ENCODE measurements at places on chromosomes 7 and 10.

GRCh38 chr7:151176401-151176800 lies 8.9 kb upstream of the GBX1 start:
- no peak for DNase-seq

- no peak for DNase-seq
Measured at GRCh38 chr7:138246428-138246827, 170.2 kb downstream of the AKR1D1 start.

GRCh38 chr7:98194186-98194585 lies 17.1 kb upstream of the BHLHA15 start:
- no peak for DNase-seq

DNA sequence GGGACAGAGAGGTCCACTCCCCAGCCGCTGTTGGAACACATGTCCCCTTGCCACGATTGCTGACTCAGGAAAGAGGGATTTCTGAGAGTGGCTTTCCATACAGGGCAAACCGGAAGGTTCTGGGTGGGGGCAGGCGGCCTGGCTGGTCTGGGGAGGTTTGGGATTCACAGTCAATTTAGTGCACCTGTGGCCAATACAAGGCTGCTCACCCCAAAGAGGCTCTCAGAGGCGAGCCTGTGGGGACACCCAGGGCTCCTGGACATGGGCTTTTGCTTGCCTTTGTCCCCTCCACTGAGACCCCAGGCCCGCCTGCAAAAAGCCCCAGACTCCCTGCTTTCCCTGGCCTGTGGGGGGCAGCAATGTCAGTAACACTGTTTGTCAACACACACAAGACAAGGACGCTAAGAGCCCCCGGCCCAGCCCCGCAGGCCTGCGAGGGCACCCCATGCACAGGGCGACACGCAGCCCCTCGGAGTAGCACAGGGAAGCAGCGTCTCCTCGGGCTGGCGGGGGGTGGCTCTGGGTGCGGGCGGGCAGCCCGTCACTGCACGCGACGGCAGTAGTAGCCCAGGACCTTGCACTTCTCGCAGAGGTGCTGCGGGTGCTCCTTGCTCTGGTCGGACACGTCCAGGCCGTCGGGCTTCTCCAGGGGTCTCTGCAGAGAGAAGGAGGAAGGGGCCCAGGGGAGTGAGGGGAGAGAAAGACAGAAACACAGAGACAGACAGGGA lies 38.7 kb downstream of the PPIF start:
- DNase-seq, result no peak

DNA sequence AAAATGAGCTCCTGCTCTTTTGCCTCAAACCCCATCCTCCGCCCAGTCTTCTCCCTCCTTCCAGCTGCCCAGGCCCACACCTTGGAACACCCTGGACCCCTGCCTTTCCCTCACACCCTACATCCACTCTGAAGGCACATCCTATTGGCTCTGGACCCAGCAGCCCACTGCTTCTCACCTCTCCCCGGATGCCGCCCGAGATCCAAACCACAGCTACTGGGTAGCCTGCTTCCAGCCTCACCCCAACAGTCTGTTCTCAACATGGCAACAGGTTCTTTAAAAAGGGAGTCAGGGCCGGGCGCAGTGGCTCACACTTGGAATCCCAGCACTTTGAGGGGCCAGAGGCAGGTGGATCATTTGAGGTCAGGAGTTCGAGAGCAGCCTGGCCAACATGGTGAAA lies 9.5 kb upstream of the SMARCD3 start:
- no peak for DNase-seq

DNA sequence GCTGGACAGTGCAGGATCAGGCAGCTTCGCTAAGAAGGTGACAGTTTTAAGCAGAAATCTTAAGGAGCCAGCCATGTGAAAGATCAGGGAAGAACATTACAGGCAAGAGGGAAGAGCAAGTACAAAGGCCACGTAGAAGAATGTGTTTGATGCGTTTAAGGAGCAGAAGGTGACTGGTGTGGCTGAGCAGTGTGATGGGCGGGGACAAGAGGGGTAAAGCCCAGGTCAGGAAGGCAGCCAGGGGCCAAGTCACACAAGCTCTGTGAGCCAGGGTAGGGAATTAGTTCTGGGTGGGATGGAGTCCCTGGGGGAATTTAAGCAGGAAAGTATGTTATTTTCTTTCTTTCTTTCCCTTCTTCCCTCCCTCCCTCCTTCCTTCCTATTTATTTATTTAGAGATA lies 166.9 kb downstream of the SH3PXD2A start:
- no peak for DNase-seq

DNA sequence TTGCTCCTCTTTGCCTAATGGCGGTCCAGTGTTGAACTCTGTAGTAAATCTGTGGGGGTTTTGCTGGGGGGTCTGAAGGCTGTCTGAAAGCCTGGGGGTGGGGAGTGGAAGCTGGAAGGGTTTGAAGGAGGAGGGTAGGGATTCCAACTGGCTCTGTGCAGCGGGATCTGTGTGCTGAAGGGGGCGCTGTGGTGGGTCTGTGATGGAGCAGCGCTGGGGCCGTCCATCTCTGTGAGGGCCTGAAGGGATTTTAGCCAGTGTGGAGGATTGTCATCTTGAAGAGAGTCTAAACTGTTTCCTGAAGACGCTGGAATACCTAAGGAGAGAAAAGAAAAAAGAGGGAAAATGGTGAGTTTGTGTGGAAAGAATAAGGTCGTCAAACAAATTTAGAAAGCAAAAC lies 129.2 kb downstream of the STRA8 start:
- DNase-seq, result no peak

DNA sequence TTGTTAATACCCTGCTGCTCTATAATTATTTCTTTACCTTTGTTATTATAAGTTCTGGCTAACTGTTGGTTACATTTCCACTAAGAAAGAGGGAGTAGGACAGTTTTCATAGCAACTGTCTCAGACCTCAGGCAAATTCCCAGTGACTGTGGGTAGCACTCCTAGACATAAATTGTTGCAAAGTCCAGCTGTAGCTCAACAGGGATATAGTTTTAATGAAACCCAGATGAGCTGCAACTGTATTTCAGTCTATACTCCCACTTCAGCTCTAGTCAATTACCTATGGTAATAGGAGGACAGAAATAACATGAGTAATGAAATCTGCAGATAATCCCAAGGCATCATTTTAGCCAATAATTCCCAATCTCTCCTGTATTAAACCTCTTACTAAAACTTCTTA lies 103.0 kb upstream of the SEMA3A start:
- no peak for DNase-seq

- no peak for DNase-seq
Measured at GRCh38 chr10:22825841-22826240, 102.0 kb upstream of the ARMC3 start.

DNA sequence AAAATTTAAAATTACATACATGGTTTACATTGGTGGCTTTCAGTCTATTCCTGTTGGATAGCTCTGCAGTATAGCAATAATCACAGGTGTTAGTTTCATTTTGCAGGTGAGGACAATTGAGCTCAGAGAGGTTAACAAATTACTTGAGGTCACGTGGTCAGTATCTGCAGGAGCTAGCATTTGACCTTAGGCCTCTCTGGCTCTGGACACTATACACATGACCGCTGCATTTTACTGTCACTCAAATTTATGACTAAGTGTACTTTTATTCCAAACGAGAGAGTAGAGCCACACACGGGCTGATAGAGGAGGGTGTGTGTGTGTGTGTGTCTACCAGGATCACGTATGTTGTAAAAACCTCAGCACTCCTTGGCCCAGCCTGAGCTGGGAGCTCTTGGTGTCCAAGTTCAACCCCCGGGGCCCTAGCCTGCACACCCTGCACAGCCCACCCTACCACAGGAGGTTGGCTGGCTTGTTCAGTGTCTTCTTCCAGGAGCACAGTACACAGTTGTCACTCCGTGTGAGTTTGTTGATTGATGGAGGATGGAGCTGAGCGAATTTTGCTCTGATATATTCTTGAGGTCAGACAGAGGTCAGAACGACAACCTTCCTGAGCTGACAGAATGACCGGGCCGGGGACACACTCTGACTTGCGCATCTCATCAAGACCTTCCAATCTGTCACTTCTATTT lies 272.7 kb downstream of the GFRA1 start:
- DNase-seq, result no peak

DNA sequence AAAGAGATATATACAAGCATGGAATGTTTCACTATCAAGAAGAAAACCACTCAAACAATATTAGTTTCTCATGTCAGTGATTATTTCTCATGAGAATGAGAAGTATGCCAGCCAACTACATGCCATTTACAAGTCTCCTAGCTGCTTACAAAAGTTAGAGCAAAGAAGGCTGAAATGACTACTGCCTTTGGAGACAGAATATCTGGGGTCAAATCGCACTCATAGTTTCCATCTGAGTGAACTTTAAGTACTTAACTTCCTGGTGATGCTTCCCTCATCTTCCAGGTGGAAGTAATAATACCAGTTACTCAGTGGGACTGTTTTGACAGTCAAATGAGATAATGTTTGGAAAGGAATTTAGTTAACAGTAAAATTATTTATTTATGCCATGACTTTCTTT lies 42.0 kb upstream of the RHOBTB1 start:
- no peak for DNase-seq

GRCh38 chr10:80471715-80472233 lies 17.7 kb downstream of the TSPAN14 start:
- DNase-seq, result no peak

DNA sequence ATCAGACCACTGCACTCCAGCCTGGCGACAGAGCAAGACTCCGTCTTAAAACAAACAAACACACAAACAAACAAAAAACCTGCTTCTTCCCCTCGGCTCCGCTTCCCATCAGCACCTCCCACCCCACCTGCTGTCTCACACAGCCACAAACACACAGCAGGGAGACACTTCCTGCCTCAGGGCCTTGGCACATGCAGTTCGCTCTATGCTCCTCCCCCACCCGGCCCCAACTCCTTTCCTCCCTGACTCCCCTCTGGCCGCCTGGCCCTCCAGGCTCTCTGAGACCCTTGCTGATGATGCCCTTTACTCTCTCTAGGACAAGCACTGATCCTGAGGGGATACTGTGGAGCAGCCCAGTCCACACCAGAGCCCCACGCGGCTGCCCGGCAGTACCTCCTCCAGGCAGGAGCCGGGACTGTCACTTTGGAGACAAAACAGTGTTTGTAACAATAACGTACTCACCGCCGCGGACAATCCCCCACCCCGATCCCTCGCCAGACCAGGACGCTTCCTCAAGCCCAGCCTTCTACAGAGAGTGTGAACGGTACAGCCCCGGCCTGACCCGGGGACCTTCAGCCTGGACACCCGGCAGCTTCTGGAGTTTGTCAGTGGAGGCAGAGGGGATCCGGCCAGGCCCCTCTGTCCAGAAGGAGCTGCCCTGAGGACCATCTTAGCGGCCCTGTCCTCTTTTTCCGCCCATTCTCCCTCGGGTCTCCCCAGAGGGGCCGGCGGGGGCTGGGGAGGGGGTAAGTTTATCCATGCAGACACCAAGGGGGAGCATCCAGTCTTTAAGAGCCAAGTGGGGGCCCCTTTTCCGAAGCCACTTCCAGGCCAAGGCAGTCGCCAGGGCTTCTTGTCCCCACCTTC lies 50.0 kb upstream of the GTF2IRD1 start:
- DNase-seq, result no peak

GRCh38 chr10:91103384-91104192 lies 116.9 kb upstream of the PCGF5 start:
- no peak for DNase-seq

GRCh38 chr7:80135309-80136104 lies 876 bp downstream of the GNAI1 start:
- DNase-seq, result no peak

DNA sequence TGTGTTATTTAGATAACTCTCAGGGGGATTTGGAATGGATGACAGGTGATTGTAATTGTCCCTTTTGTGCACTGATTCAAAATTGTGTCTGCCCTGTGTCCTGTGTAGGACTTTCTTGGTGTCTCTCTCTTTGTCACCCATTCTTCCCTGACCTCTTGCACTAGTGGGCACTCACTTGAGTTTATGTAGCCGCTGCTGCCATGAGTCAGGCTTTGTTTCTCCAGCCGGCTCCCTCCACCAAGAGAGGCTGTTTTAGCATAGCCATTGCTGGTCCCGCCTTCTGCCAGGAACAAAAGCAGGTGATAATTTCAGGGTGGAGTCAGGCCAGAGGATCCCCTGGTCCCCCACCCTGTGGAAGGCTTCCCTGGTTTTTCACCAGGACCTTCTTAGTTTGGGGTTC lies 8.4 kb downstream of the COL17A1 start:
- no peak for DNase-seq

DNA sequence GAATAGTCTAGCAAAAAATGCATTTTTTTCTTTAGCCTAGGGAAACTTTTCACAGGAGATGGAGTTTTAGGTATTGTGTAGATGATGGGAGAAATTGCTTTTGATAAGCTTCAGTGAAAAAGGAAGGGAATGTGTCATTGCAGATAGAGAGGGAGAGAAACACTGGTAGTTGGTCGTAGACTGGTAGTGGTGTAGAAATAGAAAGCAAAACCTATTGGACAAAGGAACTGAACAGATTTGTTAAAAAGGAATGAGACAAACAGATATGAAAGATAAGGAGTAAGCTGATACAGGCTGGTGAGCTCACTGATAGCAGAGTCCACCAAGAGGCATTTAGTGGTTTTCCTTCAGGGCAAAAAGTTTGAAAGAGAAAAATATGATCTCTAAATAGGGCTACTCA lies 94.3 kb downstream of the ZEB1 start:
- no peak for DNase-seq

DNA sequence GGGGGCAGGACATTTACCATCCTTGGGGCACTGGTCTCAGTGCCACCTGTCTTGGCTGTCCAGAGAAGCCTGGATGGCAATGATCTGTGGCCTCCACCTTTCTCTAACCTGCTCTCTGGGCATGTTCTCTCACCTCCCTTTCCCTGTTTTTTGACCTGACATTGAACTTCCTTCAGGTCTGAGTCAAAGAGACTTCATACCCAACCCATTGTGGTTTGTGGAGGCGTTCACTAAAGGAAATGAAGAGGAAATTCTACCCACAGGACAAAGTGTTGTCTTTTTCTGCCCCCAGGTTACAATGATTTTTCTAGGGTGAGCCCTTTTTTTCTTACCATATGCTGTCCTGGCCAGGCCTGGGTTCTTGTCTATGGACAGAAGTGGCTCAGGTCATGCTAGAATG lies 76.6 kb downstream of the CYP26A1 start:
- DNase-seq, result no peak

GRCh38 chr7:150949564-150949963 lies 28.6 kb downstream of the KCNH2 start:
- DNase-seq, result no peak

- DNase-seq, result no peak
Measured at GRCh38 chr7:91043186-91043585, 221.0 kb upstream of the FZD1 start.

- no peak for DNase-seq
Measured at GRCh38 chr10:102595897-102596296, 48.4 kb upstream of the TRIM8 start.

GRCh38 chr10:82660205-82660604 lies 785.2 kb downstream of the NRG3 start:
- no peak for DNase-seq

GRCh38 chr7:69526570-69526969 lies 71.7 kb upstream of the AUTS2 start:
- DNase-seq, result no peak
